ENCODE measurements at places on chromosomes 12 and 14.

- peak; percentile 48 for DNase-seq
Measured at GRCh38 chr12:121781998-121782979, 11.2 kb downstream of the RHOF start.

DNA sequence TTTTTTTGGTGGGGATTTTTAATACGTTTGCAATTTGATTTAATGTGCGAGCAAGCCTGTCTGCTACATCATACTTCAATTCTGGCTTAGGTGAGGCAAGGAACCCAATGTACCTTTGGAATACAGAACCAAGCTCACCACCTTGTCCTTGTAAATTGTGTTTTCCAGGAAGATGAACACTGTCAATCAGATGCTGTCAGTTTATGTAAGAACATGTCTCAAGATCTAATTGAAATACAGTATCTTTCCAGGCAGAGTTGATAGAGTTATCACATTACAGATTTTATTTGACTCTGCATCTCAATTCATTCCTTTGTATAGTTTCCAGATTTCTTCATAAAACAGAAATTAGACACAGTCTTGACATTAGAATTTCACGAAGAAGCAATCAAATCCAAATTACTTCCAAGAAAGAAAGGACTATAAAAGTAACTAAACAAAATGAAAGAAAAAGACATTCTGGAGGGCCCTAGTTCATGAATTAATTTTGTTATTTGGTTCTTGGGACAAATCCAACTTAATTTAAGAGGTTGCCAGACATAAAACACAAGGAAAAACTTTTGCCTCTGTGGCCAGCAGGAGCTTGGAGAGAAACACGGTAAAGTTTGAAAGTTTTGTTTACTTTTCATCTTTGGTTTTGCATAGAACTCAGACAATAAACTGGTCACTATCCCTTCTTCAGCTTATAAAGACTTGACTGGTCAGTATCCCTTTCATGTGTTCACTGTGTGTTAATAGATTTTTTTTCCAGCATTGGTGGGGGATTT is 16.4 kb upstream of the MED13L start:
- DNase-seq: no peak

- no peak for DNase-seq
Measured at GRCh38 chr14:60649875-60650372, 647 bp upstream of the SIX1 start.

DNA sequence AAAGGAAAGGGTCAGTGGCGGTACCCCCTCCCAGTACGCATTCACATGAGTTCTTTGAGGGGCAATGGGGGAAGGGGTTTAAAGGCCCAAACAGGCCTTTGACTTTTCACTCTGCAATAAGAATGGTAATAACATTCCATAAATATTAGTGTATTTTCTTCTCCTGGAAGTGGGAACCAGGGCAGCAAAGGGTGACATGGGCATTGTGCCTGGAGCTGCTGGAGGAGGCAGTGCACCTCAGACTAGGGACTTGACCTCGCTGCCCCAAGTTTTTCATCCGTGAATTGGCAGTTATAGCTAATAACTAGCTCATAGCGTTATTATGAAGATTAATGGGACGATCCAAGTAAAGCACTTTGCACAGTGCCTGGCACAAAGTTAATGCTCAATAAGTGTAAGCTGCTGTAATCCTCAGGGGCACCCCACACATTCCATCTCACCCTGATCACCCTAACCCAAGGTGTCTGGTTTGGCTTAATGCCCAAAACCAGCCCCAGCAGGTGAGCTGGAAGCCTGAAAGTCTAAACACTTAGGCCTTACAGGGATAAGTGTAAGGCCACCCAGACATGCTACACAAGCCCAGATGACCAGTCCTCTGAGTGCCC is 2.8 kb upstream of the KCNH3 start:
- DNase-seq: no peak

DNA sequence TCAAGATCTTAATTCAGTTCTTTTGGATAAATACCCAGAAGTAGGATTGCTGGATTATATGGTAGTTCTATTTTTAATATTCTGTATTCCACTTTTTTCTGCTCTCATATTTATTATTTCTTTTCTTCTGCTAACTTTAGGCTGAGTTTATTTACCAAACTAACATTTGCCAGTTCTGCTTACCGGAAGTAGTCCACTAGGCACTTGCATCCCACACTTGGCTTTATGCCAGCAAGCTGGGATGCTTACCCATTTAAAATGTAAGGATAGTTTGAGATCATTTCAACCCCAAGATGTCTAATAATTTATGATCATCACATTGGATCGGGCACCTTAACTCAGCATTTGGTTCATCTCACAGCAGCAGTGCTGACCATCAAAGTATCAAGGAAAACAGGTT is 96.8 kb downstream of the PIK3C2G start:
- DNase-seq: no peak

DNA sequence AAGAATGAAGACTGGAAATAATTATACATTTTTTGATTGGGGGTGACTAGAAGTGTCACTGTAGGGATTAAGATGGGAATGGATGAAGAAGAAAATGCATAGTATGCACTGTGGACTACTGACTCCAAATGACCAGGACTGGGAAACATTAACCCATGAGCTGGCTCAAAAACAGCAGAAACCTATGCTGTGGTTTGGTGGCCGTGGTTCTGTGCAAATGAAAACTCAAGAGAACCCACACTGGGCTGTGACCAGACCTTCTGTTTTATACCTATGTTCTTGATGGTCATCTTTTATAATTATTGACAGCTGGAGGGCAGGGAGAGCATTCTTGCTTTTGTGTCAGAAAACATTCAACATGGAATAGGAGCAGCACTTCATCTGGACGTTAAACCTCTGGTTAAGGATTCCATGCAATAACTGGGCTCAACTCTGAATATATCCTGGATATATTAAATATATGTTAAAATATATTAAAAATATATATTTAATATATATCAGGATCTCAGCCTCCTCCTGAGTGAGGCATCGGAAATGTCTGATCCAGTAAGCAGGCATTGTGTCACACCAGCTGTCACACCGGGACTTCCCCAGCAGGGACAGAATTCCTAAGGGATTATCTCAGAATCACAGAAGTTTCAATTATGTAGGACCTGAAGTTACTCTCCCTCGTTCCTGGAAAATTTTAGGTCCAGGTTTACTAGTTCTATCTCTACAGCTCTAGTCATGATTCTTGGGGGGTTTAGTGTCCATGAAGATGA is 48.5 kb downstream of the BBS10 start:
- DNase-seq: no peak

DNA sequence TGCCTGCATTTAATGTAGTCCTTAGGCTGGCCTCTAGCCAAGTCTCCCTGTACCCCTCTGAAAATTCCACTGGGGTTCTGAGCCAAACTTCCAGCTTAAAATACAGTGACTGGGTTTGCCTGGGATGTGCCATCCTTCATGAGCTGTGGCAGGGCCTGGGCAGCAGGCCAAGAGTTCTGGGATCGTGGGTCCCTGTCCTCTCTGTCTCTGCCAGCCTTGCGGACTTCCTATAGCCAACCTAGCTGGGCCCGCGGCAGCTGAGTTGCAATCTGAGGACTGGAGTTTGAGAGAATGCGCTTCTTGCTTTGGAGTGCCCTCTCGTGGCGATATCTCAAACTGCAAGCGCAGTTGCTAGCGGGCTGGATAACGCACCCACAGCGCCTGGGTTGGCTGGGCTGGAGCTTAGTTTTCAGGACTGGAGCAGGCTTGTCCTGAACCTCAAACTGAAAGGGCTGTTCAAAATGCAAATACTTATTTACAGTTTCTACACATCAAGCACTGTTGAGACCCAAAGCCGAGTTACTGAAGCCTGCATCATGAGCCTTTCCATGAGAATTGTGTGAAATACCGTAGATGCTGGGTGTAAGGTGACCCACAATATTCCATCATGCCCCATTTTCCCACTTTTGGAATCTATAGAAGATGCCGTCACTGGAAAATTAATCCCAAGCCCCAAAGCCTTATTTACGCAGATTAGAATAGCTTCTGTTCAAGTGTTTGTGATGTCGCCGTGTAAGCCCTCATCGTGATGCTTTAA is 7.3 kb upstream of the IFI27L2 start:
- peak; percentile 81 for DNase-seq
